Suprapubic skin (tissue), 4 donors: ENCODE measurements at places on chromosomes 7 and 10.

DNA sequence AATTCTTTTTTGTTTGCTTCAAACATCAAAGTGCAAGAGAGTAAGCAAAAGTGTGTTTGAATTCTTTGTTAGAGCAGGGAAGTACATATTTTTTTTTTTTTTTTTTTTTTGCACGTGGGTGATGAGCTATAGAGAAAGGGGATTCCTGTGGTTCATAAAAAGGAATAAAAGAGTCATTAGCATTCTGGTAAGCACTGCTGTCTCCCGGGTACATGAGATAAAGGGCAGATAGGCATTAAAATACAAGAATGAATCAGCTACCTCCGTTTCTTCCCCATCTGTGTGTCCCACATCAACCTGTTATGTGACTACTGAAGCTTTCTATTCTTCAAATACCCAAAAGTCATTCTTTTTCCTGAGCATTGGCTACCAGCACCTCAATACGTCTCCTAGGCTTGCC is 102.4 kb upstream of the SEMA3D start:
- H3K27ac ChIP-seq: no peak overlapping the region
- H3K4me3 ChIP-seq: no peak overlapping the region
- no peaks in the 10 kb centered on the region for H3K36me3 ChIP-seq
- H3K27me3 ChIP-seq: no peaks in the 10 kb centered on the region
- DNase-seq: no peak
- H3K4me1 ChIP-seq: peaks cover 3% of the 10 kb centered on the region

DNA sequence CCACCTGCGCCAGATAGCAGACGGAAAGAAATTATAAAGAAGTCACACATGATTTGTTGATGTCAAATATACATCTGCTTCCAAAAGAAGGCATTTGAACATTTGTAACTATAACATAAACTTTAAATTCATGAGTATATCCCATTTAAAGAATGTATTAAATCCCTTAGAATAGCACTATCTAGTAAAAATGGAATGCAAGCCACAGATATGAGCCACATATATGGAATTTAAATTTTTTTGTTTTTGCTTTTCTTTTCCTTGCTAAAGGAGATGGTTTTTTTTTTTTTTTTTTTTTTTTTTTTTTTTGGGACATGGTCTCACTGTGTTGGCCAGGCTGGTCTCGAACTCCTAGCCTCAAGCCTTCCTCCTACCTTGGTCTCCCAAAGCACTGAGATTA is 730.8 kb downstream of the PHTF2 start:
- H3K36me3 ChIP-seq: no peaks in the 10 kb centered on the region
- no peak for DNase-seq
- no peak overlapping the region for H3K27ac ChIP-seq
- H3K27me3 ChIP-seq: no peaks in the 10 kb centered on the region
- H3K4me3 ChIP-seq: no peak overlapping the region
- no peaks in the 10 kb centered on the region for H3K4me1 ChIP-seq

DNA sequence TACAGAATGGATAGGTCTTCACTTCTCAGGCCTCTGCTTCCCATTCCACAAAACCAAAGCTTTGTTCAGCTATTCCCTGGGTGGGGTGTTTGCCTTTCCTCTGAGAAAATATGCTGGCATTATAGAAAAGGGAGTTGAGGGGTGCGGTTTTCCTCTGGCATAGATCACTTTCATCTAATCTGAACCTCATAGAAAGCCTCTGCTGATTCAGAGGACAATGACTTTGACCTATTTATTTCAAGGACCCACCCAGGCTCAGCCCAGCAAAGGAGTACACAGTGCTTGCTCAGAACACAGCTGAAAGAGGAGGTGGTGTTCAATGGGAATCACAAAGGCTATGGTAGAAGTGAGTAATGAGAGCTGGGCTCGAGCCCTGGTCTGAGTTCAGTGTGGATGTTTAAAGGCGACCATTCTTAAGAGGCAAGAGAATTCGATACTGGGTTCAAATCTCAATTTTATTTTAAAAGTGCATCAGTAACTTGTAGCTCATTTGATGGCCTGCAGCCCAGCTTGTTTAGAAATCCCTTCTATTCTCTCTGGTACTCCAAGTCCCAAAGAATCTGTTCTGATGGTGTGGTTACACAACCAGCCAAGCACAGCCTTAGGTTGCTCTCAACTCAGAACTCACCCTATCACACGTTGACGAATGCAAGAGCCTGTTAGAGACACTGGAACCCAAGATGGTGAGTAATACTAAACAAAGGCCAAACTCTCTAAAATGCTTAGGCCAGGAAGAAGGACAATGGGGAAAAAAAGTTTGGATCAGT is 1012.8 kb downstream of the LRMDA start:
- no peak for DNase-seq
- no peaks in the 10 kb centered on the region for H3K36me3 ChIP-seq
- H3K4me1 ChIP-seq: no peaks in the 10 kb centered on the region
- H3K27ac ChIP-seq: peak overlapping the region; percentile 72
- H3K4me3 ChIP-seq: no peak overlapping the region

- peaks cover 83% of the 10 kb centered on the region for H3K4me1 ChIP-seq
- peaks cover 11% of the 10 kb centered on the region for H3K36me3 ChIP-seq
- peak overlapping the region; percentile 85 for H3K27ac ChIP-seq
Measured at GRCh38 chr7:130894146-130894908, 160.3 kb upstream of the KLF14 start.

- peak overlapping the region; percentile 95 for H3K27ac ChIP-seq
- DNase-seq: peak; percentile 87
- H3K27me3 ChIP-seq: no peaks in the 10 kb centered on the region
- H3K4me3 ChIP-seq: peak overlapping the region; percentile 78
- H3K36me3 ChIP-seq: no peaks in the 10 kb centered on the region
Measured at GRCh38 chr10:114174695-114175188, 739 bp upstream of the CCDC186 start.

DNA sequence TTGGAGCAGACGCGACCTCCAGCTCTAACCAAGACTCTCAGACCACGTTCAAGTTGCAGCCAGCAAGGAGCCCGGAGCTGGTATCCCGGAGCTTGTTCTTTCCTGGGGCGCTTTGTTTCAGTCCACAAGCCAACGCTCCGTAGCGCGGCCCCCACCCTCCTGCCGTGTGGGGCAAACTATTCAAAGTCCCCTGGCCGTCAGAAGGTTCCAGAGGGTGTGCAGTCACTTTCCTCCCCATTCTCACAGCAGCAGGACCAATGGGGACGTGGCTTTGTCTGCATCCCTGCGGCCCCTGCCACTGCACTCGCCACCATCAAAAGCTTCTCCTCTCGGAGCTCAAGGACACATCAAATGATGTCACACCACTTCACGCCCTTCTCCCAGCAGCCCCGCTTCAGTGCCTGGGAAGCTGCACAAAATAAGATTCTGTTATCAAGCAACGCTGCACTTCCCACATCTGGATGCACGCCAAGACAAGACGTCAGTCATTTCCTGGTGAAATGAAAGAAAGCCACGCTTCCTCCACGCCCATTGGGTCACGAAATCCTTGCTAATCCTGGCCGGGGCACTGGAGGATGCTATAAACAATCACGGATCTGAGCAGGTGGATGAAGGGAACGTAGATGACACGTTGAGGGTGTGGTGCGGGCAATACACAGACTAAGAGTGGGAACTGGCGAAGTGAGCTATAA is 348.2 kb downstream of the PTPRN2 start:
- no peak for DNase-seq
- peaks cover 4% of the 10 kb centered on the region for H3K27me3 ChIP-seq
- no peaks in the 10 kb centered on the region for H3K4me1 ChIP-seq
- H3K4me3 ChIP-seq: no peak overlapping the region

GRCh38 chr7:1248143-1248915 is 15.7 kb downstream of the UNCX start:
- no peaks in the 10 kb centered on the region for H3K36me3 ChIP-seq
- no peak overlapping the region for H3K27ac ChIP-seq
- H3K27me3 ChIP-seq: peaks cover 100% of the 10 kb centered on the region
- no peak overlapping the region for H3K4me3 ChIP-seq
- no peak for DNase-seq

DNA sequence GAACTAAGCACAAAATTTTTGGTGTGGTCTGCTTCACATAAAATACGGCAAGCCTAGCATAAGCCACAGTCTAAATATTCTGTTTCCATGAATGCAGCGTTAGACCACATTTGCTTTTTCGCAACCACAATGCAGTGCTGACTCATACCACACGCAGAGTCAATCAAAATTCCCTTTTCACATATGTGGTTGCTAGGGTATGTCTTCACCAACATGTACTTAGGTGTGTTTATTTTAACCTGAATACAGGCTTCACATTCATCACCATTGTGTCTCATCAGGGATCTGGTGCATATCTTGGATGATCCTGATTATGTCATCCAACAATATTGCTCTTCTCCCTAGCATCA is 90.8 kb downstream of the CHN2 start:
- no peaks in the 10 kb centered on the region for H3K36me3 ChIP-seq
- no peak overlapping the region for H3K4me3 ChIP-seq
- peak overlapping the region; percentile 14 for H3K27ac ChIP-seq

DNA sequence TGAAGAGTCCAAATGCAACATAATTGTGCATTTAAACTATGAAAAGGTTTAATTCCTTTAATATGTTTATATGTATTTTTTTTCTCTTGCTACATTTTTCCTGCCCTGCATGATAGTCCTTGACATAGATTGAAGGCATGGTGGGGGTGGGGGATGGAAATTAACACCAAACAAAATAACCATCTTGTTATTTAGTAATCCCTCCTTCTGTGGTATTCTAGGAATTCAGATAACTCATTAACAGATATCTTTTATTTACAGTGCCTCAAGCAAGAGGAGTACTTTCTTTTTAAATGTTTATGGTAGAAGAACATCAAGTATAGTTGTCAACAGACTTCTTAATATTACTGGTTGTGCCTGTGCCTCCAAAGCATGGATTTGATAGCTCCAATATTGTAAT is 337.6 kb upstream of the SEMA3A start:
- H3K27ac ChIP-seq: no peak overlapping the region
- H3K27me3 ChIP-seq: no peaks in the 10 kb centered on the region
- no peaks in the 10 kb centered on the region for H3K36me3 ChIP-seq
- no peak overlapping the region for H3K4me3 ChIP-seq
